ENCODE measurements at places on chromosomes 1 and 21.

- no peaks in the 10 kb centered on the region for H3K36me3 ChIP-seq
- H3K4me1 ChIP-seq, result no peaks in the 10 kb centered on the region
- H3K4me3 ChIP-seq, result no peak overlapping the region
- no peak overlapping the region for H3K27ac ChIP-seq
- DNase-seq, result no peak
Measured at GRCh38 chr1:240732390-240732789, 120.4 kb upstream of the GREM2 start.

- no peaks in the 10 kb centered on the region for H3K4me1 ChIP-seq
- DNase-seq, result no peak
- no peak overlapping the region for H3K4me3 ChIP-seq
- no peak overlapping the region for H3K27ac ChIP-seq
- no peaks in the 10 kb centered on the region for H3K27me3 ChIP-seq
- no peaks in the 10 kb centered on the region for H3K36me3 ChIP-seq
Measured at GRCh38 chr1:178407215-178407614, 89.5 kb downstream of the CLEC20A start.

DNA sequence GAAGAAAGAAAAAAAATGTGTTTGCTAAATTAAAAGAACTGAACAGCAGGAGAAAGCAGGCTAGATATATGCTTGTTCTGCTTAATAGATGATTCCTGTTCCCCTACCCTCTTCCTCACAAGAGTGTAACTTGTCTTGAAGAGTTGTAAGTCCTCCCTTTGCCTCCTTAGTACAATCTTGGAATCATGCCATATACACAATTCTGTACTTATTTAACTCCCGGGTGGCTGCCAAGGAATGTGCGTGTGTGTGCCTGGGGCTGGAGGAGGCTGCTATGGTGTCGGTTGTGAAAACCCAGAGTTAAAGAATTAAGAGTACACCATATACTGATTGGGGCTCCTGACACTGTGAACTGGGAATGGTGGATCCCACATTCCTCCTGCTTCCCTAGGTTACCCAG, 194.2 kb downstream of the SIPA1L2 start:
- no peaks in the 10 kb centered on the region for H3K27me3 ChIP-seq
- no peaks in the 10 kb centered on the region for H3K4me1 ChIP-seq
- no peaks in the 10 kb centered on the region for H3K36me3 ChIP-seq
- DNase-seq, result no peak
- no peak overlapping the region for H3K4me3 ChIP-seq

GRCh38 chr1:110719908-110720307, 45.2 kb upstream of the KCNA3 start:
- DNase-seq, result no peak
- no peaks in the 10 kb centered on the region for H3K27me3 ChIP-seq
- H3K4me3 ChIP-seq, result no peak overlapping the region
- H3K4me1 ChIP-seq, result no peaks in the 10 kb centered on the region
- no peaks in the 10 kb centered on the region for H3K36me3 ChIP-seq

DNA sequence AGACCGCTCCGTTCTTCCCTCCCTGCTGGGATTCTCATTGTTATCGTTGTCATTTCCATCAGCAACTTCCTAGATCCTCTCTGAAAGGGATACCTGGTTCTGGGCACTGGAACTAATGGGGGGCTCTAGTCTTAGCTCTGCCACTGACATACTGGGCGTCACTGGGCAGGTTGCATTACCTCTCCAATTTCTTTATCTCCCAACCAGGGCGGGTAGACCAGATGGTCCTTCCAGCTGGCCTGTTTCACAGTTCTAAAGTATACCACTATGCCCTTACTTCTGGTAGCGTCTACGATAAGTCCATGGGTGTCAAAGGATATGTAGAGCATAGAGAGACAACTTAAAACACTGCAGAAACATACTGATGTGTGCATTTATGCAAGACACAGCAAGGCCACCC, 1.4 kb downstream of the GPR37L1 start:
- peaks cover 20% of the 10 kb centered on the region for H3K27me3 ChIP-seq
- DNase-seq, result no peak
- H3K27ac ChIP-seq, result no peak overlapping the region
- H3K36me3 ChIP-seq, result no peaks in the 10 kb centered on the region
- peaks cover 4% of the 10 kb centered on the region for H3K4me1 ChIP-seq
- no peak overlapping the region for H3K4me3 ChIP-seq
